ENCODE measurements at places on chromosomes 2 and 18.

DNA sequence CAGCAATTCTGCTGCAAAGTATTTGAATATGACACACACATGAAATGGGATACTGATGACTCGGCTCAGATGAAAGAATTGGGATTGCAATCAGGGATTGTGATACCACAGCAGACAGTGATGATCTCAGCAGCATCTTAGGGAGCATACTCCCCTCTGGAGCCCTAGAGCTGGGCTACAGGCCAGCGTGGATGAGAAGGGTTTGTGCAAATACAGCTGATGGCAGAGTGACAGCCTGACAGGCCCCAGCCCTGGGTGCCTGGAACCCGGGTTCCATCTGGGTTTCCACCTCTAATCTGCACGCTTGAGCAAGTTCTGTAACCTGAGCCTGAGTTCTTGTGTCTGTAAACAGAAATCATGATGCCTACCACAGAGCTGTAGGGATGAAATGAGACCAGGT lies 418.0 kb downstream of the LRATD1 start:
- no peak for DNase-seq

GRCh38 chr2:42969231-42970150 lies 177.1 kb upstream of the HAAO start:
- no peak for DNase-seq

DNA sequence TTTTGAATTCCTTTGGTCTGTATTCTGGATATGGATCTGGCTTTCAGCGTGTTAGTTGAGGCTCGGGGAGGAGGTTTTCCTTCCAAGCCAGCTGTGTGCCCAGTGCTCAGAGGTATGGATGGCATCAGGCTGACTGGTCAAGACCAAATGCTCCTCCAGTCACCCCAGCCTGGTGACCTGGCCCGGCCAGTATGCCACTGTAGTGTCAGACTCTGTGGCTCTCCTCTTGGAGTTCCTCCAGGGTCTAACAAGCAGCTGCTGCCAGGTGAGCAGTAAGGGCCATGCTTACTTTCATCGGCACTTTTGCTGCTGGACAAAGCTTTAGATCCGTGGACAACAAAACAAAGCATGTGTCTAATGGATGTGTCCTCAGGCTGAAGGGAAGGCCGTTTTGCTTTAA lies 44.1 kb downstream of the CABLES1 start:
- DNase-seq: no peak

DNA sequence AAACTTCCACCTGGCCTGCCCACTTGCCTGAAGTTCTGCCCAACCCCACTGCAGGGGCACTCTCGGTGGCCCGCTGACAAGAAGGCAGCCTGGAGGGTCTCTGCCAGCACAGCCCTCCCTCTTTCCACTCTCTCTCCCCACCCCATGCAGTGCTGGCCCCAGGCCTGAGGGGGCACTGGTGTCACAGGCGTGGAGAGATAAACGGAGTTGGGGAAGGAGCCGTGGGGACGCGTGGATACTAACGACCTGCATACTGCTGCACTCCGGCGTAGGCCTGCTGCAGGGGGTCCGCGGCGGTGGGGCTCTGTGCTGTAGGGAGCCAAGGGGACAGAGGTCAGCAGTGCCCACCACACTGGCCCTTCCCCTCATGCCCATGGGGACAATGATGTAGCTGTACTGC lies 299.3 kb downstream of the CELF4 start:
- DNase-seq: no peak

- no peak for DNase-seq
Measured at GRCh38 chr2:46781468-46782189, 134.0 kb downstream of the MCFD2 start.

- DNase-seq: peak; percentile 62
Measured at GRCh38 chr2:176652300-176653182, 383.3 kb downstream of the MTX2 start.

DNA sequence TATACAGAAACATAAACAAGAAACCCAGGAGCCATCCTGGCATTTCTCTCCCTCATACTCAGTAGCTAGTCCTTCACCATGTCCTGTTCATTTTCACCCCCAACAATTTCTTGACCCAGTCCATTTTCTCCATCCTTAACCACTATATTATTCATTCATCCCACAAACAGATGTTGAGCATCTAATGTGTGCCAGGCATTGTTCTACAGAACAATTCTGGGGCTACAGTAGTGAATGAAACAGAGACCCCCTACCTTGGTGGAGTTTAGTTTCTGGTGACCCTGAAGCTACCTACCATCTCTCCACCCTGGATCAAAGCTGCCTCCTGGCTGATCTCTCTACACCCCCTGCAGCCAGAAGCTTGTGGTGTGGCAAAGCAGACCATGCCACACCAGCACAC lies 27.5 kb upstream of the BZW1 start:
- no peak for DNase-seq

GRCh38 chr18:21391074-21391673 lies 149.1 kb downstream of the GREB1L start:
- DNase-seq: no peak

- DNase-seq: no peak
Measured at GRCh38 chr18:78871618-78872017, 108.0 kb upstream of the SALL3 start.

GRCh38 chr2:98608962-98609604 lies 694 bp downstream of the UNC50 start:
- DNase-seq: peak; percentile 16

DNA sequence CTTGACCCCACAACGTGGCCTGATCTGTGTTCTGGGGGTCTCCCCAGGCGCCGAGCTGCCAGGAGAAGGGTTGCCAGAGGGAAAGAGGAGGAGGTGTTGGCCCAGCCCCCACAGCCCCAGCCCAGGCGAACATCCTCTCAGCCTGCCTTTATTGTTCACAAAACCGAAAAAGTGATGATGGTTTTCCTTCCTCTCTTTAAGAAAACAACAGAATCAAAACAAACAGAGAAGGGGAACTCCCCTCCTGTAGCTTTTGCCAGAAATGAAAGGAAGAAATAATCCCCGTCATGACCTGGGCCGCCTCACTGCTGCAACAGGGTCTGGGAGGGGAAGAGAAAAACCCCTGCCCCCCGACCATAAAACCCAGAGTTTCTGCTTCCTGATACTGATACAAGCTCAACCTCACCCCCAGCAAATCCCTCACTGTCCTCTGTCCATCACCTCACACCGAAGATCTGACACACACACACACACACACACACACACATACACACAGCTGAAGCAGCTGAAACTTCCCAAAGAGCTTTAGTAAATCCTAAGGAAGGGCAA lies 52.0 kb downstream of the ZFP36L2 start:
- DNase-seq: peak; percentile 66

DNA sequence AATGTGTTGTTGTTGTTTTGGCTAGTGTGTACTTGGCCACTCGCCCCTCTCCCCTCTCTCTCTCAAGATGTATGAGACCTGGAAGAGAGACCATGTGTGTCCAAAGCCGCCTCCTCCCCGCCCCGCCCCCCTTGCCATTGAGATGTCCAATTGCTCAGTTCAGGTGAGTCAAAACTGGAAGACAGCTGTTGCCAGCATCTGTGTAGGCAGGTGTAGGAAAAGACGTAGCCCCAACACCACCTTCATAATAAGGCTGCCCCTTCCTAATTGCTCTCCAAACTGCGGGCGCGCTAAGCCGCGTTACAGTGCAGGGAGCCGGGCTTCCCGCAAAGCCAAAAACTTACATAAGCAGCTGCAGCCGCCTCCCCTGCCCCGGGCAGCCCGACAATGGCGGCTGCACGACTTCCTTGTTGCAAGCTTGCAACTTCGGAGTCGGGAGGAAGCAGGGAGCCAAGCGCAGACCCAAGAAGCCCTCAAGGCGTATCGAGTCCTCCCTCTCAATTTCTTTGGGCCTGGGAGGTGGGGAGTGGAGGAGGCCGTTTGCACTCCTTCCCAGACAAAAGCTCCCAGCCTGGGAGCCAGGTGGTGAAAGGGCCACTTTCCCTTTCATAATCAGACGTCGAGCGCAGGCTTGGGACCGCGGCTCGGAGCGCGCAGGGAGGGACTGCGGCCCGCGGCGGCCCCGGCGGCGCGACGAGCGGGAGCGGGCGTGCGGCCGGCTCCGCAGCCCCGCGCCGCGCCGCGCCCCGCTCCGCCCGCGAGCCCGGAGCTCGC lies 882 bp downstream of the ZBTB14 start:
- peak; percentile 63 for DNase-seq

DNA sequence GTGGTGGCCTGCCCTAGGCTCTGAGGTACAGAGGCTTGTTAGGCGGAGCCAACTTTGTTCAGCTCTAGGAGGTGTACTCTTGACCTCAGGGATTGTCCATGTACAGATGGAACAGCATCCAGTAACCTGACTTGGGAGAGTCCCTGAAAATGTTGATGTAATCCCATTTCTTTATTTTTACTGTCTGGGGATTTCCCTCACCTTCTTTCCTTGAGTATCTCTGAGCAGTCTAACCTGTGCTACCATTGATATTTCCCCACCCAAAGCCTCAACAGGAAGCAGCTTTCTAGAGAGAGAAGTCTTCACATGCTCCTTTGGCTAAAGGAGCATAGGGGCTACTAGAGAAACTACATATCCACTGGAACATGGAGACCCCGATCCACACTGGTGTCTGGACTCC lies 10.4 kb downstream of the IL36A start:
- DNase-seq: no peak

DNA sequence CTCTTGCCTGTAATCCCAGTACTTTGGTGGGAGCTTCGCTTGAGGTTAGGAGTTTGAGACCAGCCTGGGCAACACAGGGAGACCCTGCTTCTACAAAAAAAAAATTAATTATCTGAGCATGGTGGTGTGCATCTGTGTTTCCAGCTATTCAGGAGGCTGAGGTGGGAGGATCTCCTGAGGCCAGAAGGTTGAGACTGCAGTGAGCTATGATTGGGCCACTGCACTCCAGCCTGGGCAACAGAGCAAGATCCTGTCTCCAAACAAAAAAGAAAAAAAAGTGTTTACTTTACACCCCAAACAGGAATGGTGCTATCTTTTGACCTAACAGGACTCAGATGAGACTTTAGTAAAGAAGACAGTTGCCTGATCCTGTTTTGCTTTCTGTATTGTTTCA lies 35.6 kb downstream of the MAL start:
- no peak for DNase-seq

DNA sequence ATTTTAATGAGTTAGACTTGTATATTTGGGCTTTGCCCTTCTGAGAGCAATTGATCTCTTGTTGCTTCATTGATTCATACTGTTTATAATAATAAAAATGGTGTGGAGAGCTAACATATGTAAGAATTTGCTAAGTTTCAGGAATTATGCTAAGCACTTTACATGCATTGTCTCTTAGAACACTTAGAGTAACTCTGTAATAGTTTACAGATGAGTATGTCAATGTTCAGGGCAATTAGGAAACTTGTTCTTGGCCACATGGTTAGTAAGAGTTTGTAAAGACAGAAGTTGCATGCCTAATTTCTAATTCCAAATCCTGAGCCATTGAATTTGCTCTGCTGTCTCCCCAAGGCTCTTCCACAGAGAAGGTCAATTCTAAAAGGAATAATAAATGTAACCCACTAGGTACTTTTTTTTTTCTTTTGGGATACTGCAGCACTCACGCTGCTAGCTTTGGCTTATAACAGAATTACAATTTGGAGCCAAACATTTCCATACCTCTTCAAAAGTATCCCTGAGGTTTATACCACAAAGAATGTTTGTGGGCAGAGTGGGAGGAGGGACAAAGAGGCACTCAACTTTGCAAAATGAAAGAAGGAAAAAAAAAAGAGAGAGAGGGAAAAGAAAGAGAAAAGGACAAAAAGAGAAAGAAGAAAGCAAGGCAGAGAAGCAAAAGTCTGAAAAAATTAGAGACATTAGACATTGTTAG lies 232.4 kb downstream of the CALCRL start:
- no peak for DNase-seq

DNA sequence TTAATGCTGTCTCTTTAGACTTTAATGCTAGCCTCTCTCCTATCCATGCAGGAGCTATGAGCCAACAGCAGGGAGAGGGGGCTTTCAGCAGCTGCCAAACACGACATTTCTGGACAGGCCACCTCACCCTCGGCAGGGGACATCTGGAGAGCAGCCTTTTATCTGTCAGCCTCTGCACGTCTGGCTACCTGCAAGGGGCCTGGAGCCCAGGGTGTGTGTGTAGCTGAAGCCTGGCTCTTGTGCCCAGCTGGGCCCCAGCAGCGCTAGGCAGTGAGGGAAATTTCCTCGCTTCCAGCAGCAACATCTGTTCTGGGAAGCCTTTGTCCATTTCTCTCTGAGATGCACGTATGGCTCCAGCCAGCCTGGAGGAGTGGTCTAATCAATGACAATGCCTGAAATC lies 728.7 kb upstream of the ID2 start:
- no peak for DNase-seq

DNA sequence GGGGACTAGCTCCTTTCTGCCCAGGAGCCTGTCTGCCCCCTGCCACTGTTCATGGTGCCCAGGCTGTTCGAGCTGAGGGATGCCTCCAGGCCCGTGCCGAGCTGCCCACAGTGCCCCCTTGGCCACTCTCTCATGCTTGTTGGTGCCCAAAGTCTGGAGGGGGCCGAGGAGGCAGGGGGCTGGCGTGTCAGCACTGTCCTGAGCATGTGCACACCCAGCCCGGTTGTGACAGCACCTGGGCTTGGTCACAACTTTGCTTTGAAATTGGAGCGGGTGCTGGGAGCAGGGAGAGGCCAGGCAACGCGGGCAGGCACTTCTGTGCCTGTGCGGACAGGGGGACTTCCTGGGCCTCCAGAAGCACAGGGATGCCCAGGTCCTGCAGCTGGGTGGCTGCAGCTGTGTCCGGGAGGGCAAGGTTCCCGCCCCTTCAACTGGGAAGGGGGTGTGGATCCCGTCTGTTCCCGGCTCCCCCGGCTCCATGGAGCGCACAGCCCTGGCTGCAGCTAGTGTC lies 22.2 kb upstream of the RAPGEF4 start:
- no peak for DNase-seq

GRCh38 chr2:128362889-128363228 lies 44.2 kb upstream of the HS6ST1 start:
- no peak for DNase-seq

- no peak for DNase-seq
Measured at GRCh38 chr2:9483107-9483506, 8.8 kb downstream of the IAH1 start.

DNA sequence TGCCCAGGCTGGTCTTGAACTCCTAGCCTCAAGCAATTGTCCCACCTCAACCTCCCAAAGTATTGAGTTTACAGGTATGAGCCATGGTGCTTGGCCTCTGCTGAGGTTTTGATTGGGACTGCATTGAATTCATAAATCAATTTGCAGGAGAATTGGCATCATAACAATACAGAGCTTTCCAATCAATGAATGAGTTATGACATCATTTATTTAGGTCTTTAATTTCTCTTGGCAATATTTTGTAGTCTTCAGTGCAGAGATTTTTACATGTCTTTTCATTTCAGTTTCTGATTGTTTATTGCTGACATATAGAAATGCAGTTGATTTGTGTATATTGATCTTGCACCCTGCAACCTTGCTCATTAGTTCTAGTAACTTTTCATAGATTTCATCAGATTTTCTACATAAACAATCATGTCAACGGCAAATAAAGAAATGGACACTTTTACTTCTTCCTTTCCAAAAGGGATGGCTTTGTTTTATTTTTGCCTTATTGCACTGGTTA lies 119.9 kb downstream of the TFCP2L1 start:
- no peak for DNase-seq
